ENCODE measurements at places on chromosomes 5 and 9. TPM values are rescaled to one million over a fixed set of nuclear protein-coding genes. Genes with fewer than 3 reads are reported as not detected.

GRCh38 chr5:59598547-59598874, 295.0 kb downstream of the PDE4D start:
- DNase-seq, result no peak

DNA sequence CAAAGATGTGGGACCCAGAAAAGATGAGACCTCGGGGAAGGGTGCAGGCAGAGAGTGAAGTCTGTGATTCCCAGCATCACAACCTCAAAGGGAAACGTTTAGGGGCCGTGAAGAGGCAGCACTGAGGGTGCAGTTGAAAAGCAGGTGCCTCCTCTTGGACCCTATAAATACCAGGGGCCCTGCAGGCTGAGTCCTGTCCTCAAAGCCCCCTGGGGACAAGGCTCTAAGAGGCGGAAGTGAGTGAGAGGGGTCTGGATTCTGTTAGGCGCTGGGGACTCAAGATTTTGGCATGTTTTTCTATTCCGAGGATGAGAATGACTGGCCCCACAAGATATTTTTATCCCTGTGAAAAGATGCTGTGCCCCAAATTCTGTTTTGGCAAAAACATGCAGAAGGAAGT, 107.8 kb downstream of the THBS4 start:
- no peak for DNase-seq

- no peak for DNase-seq
Observed at GRCh38 chr9:5892456-5893133, 1.9 kb downstream of the MLANA start.

TAF11L10 gene
- total RNA-seq, result not detected

DNA sequence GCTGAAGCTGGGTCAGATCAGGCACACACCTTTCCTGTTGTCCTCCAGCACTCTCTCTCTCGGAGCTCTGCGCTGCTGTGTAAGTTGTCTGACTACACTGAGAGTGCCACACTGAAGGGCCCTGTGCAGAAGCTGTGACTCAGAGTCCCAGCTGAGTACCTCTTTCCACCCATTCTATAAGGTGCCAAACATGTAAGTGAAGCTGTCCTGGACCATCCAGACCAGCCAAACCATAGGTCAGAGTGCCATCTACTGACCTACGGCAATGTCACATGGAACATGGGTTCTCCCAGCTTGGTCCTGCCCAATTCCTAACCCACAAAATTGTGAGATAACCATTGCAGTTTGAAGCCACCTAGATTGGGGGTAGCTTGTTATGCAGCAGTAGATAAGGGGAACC, 68.2 kb downstream of the ADCY2 start:
- no peak for DNase-seq

DNA sequence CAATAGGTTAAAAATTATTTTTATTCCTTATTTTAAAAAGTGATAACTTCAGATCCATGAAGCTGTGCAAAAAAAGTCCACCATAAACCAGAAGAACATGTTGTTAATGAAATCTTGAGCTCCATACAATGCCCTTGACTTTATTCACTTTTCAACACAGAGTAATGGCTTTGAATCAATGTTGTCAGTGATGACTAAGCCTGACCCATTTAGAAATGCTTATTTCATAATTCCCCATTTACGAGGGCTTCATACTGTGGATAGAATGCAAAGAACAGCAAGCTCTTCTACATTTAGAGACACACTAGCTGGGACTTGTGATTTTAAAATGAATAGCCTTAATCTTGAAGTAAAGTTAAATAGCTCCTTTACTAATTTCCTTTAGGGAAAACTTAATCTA, 25.7 kb upstream of the IL9 start:
- no peak for DNase-seq

DNA sequence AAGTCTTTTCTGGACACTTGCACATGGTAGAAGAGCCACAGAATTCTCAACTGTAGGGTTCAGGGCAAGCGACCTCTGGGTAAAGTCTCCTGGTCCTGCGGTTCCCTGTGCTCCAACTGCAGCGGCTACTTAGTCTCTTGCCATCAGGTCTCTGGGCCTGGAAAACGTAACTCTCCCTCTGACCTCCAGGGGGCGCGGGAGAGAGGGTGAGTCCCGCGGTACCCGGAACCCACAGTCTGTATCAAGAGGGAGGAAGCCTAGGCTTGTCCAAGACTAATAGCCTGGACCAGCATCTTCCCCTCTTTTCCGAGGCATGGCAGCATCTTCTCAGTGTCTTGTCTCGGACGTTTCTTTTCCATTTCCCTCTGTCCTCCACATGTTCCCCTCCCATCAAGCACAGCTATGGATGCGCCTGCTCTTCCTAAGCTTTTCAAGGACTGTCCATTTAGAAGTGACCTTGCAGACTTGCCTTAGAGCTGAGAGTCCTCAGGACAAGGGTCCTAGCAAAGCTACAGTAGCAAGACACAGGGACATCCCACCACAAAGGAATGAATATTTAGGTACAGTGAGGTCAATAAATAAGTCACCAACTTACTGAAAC, 59.3 kb downstream of the FSTL4 start:
- DNase-seq, result peak; percentile 37

GRCh38 chr9:129826344-129826743, 2.4 kb upstream of the TOR1A start:
- no peak for DNase-seq

DNA sequence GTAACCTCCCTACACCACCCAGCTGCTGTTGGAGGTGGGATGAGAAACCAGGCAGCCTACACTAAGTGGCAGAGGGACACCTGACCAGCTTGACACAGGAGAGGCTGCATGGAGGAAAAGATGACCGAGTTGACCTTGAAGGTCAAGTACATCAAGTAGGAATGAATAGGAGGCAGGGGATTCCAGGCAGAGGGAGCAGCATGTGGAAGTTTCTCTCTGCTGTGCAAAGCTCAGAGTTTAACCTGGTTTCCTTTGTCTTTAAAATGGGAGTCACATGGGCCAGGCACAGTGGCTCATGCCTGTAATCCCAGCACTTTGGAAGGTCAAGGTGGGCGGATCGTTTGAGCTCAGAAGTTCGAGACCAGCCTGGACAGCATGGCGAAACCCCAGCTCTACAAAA, 32.6 kb downstream of the SPRY4 start:
- DNase-seq, result no peak

HAVCR1 gene
- 0.26 TPM for total RNA-seq

FOXD4 gene
- 0.43 TPM for total RNA-seq

PRSS3 gene
- 61.2 TPM for total RNA-seq

PTGER4 gene
- total RNA-seq, result 24.0 TPM

LHX2 gene
- 0.17 TPM for total RNA-seq

- DNase-seq, result no peak
Observed at GRCh38 chr5:86866036-86866435, 248.3 kb downstream of the COX7C start.

GRCh38 chr5:9765419-9766140, 135.4 kb upstream of the TAS2R1 start:
- DNase-seq, result no peak

NFX1 gene
- 30.1 TPM for total RNA-seq

- DNase-seq, result no peak
Observed at GRCh38 chr5:96374653-96375052, 58.4 kb downstream of the PCSK1 start.

GRM6 gene
- total RNA-seq, result not detected

PCDHA9 gene
- total RNA-seq, result 0.29 TPM

- peak; percentile 34 for DNase-seq
Observed at GRCh38 chr5:62152394-62153087, 153.5 kb upstream of the KIF2A start.

DNA sequence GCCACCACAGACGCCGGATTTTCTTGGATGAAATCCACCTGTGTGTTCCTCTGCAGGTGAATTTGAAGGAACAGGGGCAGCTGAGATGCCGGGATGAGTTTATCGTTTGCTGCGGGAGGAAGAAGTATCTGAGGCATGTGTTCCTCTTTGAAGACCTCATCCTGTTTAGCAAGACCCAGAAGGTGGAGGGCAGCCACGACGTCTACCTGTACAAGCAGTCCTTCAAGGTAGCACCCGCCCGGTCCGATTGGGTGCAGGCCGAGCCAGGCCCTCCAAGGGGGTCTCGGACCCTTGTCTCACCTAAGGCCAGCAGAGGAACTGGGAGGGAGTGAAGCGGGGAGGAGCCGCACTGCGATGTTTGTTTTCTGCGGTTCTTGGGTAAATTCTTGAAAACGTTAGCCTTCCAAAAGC, 18.4 kb upstream of the LRRC14B start:
- no peak for DNase-seq

PCDHA10 gene
- total RNA-seq, result 2.9 TPM

- no peak for DNase-seq
Observed at GRCh38 chr5:76718880-76719279, 3.0 kb downstream of the F2R start.

IL31RA gene
- total RNA-seq, result 0.17 TPM

PSAT1 gene
- total RNA-seq, result 2.4 TPM

UNC13B gene
- total RNA-seq, result 59.1 TPM

- no peak for DNase-seq
Observed at GRCh38 chr5:28542987-28543386, 1504.6 kb upstream of the CDH9 start.

GRCh38 chr9:98688710-98689495, 19.8 kb downstream of the GABBR2 start:
- DNase-seq, result no peak

PCDHB5 gene
- total RNA-seq, result 8.0 TPM

DNA sequence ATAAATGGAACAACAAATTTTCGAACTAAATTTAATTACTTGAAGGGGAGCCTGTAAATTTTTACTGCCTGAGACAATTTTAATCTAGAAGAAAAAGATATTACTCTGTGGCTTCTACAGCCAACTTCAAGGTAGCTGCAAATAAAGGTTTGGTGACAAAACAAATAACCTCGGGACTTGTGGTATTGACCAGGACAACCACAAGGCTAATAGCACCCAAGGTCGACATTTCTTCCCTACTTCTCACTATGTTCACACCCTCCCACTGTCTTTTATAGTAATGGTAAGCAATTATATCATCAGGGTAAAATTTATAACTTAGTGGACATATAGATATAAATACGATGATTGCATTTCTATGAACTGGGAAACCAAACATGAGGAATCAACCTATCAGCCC, 67.9 kb upstream of the SPINK5 start:
- DNase-seq, result no peak

- no peak for DNase-seq
Observed at GRCh38 chr9:1421436-1421835, 371.3 kb downstream of the DMRT2 start.

DNA sequence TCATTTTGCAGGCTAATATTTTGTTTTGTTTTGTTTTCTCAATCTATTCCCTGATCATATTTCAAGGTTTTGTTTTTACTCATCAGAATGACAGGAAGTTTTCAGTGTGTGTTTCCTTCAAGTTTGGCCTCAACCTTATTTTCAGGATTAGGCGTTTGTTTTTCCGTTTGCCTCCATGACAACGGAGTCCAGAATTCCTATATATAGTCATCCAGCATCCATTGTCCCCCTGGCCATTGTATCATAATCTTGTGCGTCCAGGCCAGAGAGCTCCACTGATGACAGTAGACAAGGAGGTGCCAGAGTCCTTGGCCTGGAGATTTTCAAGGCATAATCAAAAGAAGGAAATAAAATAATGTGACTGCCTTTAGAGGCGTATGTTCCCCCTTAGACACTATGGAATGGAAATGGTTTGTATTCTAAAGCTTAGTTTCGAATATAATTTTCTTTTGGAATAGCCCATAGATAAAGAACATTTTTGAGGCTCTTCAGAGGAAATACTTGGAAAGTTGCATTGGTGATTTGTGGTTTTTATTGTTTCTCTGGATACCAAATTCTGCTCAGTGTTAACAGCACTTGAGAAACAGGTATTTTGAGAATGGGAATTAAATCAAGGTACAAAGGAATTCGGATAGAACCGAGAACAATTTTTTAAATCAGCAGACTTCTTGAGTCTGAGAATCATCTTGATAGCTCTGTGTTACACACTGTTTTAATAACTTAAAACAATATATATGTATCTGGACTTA, 99.8 kb downstream of the ZNF462 start:
- DNase-seq, result no peak
